ENCODE measurements at places on chromosomes 4 and X.

DNA sequence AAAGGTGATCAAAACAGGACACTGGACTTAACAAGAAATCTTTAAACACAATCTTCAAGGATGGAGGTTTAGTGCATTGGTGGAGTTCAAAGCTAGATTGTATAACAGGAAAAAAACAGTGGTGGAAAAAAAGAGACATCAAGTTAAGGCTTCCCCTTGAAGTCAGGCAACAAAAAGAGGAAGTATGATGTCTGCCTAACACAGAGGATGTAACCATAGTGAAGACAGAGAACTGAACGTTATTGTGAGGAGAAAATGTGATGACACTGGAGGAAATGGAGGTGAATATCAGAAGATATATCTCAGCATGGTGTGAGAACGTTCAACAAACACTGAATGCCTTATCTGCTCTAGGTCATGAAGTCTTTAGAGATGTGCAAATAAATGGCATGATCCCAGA lies 192.4 kb upstream of the AR start:
- no peak for DNase-seq

- DNase-seq: no peak
Observed at GRCh38 chrX:46758956-46759644, at the start of gene SLC9A7. Gene SLC9A7 (minus strand): TSS chrX:46759118. CDS start chrX:46759029, 89 bp downstream.

DNA sequence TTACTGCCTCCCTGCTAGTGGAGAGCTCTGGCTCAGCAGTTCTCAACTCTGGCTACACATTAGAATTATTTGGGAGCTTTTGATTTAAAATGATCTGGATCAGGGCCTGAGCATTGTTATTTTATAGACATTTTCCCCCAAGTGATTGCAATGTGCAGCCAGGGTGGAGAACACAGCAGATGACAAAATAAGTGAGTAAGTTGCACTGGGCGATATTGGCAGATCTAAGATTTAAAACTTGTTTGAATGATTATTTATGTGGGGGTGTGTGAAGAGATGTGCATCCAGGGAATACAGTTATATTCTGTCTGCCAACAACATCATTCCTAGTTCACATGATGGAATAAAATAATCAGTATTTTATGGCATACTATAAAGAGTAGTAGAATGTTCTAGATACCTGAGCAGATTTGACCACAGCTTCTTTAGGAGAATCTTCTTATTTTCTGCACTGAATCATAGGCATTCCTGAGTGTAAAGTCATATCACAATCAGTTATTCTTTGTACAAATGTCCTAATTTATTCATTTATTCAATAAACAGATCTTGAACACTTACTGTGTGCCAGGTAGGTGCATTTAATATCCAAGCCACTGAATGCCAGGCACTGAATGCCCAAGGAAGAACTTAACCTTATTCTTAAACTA lies 123.9 kb downstream of the UCHL1 start:
- no peak for DNase-seq

- DNase-seq: no peak
Observed at GRCh38 chr4:138775890-138776289, 239.7 kb upstream of the NOCT start.

DNA sequence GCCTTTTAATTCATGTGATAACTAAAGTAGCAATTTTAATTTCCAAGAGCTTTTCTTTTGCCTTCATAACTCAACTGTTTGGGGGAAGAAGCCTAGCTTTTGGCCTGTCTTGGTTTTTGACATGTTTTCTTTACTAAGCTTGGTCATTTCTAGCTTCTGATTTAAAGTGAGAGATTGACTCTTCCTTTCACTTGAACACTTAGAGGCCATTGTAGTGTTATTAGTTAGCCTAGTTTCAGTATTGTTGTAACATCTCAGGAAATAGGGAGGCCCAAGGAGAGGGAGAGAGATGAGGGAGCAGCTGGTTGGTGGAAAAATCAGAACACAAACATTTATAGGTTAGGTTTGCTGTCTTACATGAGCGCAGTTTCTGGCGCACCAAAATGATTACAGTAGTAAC lies 44.8 kb downstream of the DCLK2 start:
- DNase-seq: no peak

DNA sequence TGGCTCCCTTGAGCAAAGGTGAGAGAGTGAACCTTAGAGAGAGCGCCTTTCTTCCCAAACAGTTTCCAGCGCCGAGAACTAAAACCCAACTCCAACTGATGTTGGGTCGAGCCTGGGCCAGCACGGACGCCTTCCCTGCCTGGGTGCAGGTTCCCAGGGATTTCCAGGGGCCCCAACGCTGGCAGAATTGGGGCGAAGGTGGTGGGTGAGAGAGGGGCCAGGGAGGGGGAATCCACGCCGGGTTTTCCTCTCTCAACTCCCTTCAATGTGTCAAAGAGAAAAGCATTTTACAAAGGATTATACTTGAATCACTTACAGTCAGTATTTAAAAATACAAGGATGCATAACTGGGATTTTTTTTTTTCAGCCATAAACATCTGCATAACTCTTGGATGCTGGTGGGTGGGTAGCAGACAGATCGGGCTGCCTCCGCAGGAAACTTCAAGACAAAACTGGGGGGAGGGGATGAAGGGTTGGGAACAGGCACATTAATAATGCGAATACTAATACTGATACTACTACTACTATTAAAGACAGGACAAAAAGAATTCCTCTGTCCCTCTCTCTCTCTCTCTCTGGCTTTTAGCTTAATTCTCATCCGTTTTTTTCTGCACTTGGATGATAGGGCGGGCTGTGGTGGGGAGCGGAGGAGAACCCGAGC lies 1.3 kb upstream of the ARX start:
- no peak for DNase-seq

DNA sequence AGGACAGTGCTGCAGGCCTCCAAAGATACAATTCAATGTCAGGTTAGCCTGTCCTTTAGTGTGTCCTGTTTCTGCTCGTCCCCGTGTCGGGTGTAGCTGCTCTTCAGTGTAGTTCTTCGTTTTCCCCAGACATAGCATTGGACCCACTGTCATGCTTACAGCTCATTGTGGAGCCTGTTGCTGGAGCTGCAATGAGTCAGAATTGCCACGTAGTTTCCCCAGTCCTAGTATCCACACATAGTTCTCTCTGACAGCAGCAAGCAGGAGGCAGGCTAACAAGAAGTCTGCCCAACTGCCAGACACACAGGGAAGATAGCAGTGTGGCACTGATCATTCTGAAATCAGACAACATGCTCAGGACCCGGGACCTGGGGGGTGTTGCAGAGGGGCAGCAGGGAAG lies 49.2 kb downstream of the MOSPD2 start:
- DNase-seq: no peak

DNA sequence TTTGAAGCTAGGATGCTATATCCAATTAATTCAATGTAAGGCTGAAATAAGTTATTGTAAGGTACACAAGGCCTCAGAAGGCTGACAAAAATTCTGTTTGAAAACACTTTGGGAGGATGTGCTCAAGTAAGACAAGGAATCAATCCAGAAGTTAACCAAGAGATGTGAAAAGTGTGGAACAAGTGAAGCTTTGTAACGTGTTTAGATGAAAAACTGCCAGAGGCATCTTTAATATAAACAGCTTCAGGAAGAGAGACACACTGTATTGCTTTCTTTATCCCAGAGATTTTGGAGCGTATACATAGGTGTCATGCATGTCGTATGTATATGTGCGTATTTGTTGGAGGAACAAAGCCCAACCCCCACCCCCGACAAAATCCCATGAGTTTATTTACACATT lies 28.3 kb upstream of the YTHDC1 start:
- no peak for DNase-seq

DNA sequence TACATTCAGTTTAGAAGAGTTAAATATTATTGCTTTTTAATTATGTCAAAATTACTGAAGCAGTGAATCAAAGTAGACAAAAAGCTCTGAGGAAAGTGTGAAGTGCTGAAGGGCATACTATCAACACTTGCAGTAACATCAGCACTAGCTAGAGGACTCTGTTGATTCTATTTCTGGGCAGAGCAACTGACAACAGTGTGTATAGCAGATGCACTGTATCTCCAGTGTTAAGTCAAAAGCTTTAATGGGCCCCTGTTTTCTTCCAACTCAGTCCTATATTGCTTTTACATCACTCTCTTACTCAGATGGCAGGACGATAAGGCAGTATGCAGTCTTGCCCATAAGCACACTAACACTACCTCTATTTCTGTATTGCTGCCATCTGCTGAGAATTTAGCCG lies 435.2 kb upstream of the AMOT start:
- no peak for DNase-seq

DNA sequence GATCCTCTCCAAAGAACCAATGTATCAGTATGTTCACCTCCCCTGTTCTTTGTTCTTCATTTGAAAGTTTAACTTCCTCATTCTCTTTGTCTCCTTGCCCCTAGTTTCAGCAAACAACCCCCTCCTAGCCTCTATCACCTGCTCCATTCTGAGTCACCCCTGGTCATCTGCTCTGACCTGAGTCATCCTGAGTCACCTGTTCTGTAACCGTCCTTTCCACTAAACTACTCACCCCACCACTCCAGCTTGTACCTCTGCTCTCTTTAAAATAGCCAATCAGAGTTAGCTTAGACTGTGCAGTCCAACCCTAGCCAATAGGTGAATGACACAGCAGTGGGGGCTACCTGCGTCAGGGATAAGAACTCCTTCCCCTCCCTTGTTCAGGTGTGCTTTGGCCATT lies 249.8 kb upstream of the AADAT start:
- no peak for DNase-seq
